Activated T-helper 9 cell treated with anti-CD3 and anti-CD28 coated beads, Interleukin-2, amount 50 U/mL, for 16 hours (primary cell): ENCODE measurements at places on chromosomes 12 and 14.

- DNase-seq = no peak
These were observed 58.8 kb downstream of the TMEM30B start for GRCh38 chr14:61222388-61222787.

- no peak for DNase-seq
These were observed 84.2 kb downstream of the DAAM1 start for GRCh38 chr14:59272633-59273032.

DNA sequence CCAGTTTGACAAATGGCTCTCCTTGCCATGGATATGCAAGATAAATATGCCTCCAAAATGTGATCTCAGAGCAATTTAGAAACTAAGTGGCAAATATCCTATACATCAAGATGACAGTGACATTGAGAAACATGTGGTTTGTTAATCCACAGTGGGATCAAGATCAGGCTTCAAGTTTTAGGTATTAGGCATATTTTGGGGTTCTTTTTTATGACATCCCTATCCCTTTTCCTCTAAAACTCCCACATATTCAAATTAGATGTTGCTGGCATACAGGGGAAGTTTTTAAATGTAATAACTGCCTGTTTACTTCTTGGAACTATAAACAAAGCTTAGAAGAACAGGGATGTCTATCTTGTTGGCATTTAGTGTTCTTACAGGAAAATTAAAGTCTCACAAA is 179.4 kb downstream of the CRADD start:
- no peak for DNase-seq

GRCh38 chr14:33837943-33838683 is 112.8 kb downstream of the EGLN3 start:
- no peak for DNase-seq

- peak; percentile 68 for DNase-seq
These were observed 7.3 kb downstream of the STAC3 start for GRCh38 chr12:57243521-57244311.

DNA sequence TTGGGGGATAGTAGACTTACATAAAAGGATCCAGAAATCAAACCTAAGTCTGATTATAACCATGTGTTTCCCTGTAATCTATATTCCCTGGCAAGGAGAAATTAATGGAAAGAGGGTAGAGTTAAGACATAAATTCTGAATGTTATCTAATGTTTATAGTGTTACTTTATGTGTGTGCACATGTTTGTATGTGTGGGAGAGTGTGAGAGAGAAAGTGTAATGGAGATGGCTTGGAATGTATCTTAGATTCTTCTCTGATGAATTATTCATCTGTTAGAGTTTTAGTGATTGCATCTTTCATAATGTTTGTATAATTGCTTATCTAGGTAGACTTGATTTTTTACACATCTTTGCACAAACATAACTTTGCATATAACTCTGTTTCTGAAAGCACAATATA is 490.9 kb downstream of the FLRT2 start:
- no peak for DNase-seq

GRCh38 chr14:34085695-34086094 is 134.8 kb upstream of the EGLN3 start:
- no peak for DNase-seq

DNA sequence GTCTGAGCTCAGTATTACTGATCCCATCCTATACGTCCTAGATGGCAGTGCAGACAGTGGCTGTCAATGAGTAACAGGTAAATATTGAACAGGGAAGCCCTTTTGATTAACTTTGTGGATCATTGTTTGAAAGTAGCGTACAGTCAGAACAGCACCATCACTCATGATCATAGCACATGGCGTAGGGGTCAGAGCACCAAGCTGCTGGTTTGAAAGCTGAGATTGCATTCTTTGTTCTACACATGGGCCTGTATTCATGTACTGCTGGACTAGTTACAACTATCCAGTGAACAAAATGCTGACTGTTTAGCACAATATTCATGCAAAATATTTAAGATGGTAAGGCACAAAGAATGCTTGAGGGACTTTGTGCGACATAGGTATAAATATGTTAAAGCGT is 131.8 kb downstream of the NPAS3 start:
- no peak for DNase-seq

DNA sequence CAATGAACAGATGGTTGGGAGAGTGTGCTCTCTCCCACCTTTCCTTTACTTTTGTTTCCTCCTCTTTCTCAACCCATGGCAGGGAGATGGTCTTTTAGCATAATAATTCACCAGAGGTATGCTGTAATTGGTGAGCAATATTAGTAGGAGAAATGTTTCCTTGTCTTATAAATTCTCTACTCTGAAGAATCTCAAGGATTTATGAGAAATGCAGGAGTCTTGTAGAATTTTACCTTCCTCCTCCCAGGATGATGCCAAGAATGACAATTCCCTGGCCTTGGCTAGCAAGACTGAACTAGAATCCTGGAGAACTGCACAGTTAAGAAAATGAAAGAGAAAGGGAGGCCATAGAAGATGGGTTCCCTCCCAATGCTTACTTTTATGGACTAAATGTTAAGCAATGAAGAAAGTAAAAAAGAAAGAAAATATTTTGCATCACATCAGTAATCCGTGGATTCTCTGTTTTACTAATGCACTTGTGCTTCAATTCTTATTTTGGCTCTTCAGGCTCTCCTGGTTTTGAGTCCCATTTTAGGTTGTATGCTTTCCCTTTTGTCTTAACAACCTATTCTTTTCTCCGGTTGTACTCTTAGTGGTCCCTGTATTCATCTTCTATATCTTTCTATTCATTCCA is 192.9 kb upstream of the GARIN6 start:
- DNase-seq = no peak

GRCh38 chr12:56034586-56035332 is 7.0 kb upstream of the RPS26 start:
- DNase-seq = no peak

DNA sequence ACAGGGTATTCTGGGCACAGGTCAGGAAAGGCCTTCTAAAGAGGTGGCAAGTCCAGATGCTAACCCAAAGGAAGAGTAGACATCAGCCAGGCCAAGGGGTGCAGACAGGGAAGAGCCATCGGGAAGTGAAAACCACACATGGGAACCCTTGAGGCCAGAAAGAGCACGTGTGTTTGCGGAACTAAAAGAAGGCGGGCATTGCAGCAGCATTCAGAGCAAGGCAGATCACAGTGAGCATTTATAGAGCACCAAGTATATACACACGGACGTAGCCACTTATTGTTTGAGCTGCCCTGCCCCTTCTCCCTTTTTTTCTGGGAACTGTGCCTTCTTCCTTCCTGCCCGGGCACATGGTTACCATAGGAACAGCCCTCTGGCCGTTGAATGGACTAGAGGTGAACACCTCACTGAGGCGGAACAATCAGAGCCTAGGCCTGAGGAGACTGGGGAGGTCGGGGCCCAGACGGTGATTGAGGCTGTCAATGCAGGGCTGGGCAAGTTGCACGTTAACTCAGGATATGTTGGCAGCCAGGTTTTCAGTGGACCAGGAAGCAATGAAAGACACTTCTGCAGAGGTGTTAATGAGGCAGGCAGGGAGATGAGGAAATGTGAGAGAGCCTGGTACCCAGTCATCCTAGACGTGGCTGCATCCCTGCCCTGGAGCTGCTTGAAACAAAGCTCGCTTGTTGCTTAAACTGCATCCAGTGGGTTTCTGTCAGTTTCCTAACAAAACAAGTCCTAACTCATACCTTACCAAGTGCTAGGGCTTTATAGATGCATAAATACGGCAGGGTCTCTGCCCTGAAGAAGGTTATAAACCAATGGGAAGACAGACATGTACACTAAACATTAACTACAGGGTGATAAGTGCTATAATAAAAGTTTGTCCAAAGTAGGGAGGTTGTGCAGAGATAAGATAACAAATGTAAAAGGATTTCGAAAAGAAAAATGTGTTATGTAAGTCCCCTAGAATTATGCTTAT is 34.2 kb downstream of the MOAP1 start:
- DNase-seq = no peak

GRCh38 chr14:32578181-32578580 is 249.1 kb downstream of the AKAP6 start:
- no peak for DNase-seq

GRCh38 chr14:74243051-74243450 is 3.8 kb downstream of the VSX2 start:
- DNase-seq = no peak

DNA sequence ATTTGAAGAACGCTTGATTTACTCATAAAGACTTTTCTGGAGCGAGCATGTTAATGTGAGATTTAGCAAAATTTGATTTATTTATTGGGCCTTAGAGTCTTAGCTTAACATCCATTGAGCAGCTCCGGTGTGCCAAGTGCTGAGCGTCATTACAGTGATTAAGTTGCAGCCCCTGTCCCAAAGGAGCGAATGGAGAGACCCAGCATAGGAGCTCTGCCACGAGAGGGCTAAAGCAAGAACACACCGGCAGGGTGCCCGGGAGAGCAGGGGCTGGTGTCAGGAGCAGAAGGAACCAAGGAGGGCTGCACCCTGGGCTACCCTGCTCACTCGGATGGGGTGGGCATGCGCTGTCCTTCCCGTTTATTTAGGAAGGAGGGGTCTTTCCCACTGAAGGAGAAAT is 50.6 kb downstream of the PPP2R5C start:
- no peak for DNase-seq

- DNase-seq = no peak
These were observed 446.8 kb upstream of the SOX5 start for GRCh38 chr12:24396224-24396623.

DNA sequence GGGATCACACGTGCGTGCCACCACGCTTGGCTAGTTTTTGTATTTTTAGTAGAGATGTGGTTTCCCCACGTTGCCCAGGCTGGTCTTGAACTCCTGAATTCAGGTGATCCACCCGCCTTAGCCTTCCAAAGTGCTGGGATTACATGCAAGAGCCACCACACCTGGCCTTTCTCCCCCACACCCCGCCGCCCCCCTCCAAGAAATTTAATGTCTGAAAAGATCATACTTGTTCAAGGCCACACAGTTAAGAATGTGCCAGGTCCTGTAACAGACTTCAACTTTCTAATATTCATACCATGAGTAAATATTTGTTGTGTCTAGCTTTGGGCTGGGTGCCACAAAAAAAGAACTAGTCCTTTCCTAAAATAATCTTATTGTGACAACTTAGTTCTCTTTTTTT is 9.1 kb downstream of the GATC start:
- DNase-seq = no peak

DNA sequence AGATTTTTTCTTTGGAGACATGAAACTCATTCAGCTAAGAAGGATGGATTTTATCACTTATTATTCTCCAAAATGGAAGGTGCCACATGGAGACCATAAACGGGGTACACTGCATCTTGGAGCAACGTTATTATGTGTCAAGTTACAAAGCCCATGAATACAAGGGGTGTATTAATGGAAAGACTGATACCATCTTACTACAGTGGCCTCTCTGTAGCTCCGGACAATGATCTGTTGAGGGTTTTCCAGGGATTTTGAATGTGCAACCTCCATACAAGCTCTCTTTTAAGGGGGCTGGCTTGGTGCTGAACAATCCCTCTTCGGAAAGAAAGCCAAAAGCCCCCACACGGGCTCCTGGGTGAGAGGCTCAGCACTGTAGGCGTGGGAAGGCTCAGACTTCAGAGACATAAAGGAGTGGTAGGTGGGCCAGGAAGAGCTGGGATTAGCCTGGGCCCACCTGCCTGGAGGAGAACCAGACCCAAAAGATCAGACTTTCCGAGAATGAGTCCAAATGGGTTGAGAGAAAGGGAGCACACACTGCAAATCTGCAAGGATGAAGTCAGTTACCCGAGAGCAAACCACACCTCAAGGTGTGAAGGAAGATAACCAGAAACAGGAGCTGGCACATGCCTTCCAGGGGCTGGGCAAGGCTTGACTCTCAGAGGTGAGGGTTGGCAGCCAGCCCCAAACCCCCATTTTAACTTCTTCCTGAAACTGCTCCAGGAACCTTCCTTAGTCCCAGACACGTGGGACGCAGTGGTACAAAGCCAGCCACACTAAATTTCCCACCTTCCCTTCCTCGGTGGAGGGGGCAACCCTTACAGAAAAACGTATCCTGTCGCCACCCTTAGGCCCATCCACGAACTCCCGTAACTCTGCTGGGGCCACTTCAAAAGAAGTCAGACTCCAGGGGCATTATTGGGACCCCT is 1.5 kb downstream of the VPS37B start:
- no peak for DNase-seq

DNA sequence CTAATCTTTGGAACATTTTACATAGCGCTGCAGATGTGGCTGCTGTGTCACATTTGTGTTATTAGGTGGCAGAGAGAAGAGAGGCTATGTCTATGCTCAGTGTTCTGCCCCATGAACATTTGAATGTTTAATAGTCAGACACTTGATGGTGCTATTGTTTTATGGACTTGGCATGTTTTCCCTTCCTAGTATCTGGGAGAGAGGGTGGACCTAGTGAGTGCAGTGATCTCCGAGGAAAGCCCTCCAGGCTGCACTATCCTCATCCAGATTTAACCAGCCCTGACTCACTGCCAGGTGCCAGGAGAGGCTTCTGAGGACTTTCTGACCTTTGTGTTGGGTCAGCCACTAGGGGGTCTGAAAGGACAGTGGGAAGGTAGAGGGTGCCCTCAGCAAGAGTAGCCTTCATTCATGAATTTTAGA is 24.3 kb downstream of the ZFC3H1 start:
- DNase-seq = no peak

GRCh38 chr14:23520899-23521533 is 30.5 kb downstream of the ZFHX2 start:
- DNase-seq = no peak

DNA sequence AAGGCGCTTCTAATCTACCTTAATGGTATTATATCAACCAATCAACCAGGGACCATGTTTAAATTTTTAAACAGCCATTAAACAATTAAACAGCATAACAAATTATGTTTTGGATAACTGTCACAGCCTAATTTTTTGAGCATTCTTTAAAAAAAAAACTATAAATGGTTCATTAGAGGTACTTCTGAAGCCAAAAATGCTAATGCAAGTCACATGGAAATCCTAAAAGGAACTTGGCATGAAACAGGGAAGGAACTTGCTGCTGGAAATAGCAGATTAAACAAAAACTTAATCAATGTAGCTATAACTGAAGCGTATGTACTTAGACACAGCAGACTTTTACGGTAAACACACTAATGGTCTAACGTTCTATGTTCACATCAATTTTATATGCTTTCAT is 190.2 kb upstream of the BTG1 start:
- no peak for DNase-seq

GRCh38 chr12:1932264-1932777 is 13.9 kb upstream of the CACNA2D4 start:
- DNase-seq = no peak

- no peak for DNase-seq
These were observed 14.3 kb upstream of the PAPLN start for GRCh38 chr14:73223049-73223448.

- no peak for DNase-seq
These were observed 46.7 kb downstream of the ESRRB start for GRCh38 chr14:76422662-76423061.

GRCh38 chr14:88128816-88129215 is 123.9 kb downstream of the GPR65 start:
- no peak for DNase-seq

- no peak for DNase-seq
These were observed 358.6 kb upstream of the FOXG1 start for GRCh38 chr14:28407996-28408395.
